ENCODE measurements at places on chromosomes 5 and 9.
A peak's percentile ranks its signal among the peaks of the same experiment; 100 is the strongest.

DNA sequence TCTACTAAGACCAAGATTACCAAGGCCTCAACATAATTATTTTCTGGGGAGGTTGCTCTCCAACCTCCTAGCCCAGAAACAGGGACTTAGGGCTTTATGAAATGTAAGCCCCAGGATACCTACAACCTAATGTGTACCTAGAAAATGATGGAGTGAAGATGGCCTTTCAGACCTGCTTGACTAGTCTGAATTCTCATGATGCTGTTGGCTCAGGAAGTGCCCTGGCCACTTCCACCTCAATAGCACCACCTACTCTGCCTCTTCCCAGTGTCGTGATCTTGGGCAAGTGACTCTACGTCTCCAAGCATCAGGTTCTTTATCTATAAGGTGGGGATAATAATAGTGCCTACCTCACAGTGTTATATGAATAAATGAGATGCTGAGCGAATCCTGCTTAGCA lies 57.9 kb upstream of the GARNL3 start:
- no peak for DNase-seq

DNA sequence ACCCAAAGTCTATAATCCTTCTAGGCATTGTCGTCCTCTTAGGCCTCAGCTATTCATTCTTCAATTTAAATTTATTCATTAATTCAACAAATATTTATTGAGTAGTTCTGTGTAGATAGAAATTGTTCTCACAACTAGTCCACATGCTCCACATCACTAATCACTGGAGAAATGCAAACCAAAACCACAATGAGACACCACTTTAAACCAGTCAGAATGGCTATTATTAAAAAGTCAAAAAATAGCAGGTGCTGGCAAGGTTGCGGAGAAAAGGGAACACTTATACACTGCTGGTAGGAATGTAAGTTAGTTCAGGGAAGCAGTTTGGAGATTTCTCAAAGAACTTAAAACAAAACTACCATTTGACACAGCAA lies 51.1 kb upstream of the TNFSF15 start:
- DNase-seq = no peak

- peak; percentile 69 for DNase-seq
Measured at GRCh38 chr9:36151316-36152210, 15.0 kb downstream of the GLIPR2 start.

DNA sequence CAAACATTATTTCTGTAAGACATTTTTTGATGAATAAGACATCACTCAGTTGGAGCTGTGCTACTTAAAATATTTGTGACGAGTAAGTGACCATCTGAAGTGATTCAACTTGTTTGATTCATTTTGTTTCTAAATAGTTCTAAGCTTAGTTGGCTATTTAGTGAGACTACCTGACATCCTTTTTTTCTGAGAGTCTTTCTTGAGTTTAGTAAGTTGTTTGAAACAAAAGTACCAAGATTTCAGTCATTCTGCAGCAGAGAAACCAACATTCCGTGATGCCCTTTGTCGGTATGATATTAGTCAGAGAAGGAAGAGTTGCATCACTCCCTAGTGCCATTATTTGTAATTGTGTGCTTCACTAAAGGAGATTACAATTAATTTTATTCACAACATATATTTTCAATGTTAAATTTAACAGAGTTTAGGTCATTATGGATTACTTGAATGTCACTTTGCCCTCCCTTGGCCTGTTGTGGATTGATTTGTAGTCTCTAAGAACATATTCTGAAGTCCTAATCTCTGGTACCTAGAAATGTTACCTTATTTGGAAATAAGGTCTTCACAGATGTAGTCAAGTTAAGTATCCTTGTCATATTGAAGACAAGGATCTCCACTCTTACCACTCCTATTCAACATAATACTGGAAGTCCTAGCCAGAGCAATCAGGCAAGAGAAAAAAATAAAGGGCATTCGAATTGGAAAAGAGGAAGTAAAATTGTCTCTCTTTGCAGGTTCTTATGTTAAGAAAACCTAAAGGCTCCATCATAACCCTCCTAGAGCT lies 212.2 kb downstream of the PCSK1 start:
- no peak for DNase-seq

DNA sequence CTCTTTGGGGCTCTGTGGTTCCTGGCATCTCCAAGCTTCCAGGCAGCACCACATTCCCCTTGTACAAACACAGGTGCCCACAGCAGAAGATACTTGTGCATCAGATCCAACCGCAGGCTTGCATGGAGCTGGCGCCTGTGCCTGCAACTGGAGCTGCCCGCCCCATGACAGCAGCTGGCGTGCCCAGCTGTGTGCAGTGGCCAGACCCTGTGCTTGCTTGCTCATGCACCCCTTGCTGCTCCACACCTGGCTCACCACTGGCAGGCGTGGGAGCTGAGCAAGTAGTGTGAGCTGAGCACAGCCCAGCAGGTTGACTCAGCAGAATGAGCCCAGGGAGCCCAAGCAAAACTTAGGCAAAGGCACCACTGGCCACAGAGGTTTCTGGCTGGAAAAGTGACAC lies 84.4 kb upstream of the STARD4 start:
- no peak for DNase-seq

GRCh38 chr9:72203205-72203803 lies 54.1 kb downstream of the GDA start:
- DNase-seq = no peak

DNA sequence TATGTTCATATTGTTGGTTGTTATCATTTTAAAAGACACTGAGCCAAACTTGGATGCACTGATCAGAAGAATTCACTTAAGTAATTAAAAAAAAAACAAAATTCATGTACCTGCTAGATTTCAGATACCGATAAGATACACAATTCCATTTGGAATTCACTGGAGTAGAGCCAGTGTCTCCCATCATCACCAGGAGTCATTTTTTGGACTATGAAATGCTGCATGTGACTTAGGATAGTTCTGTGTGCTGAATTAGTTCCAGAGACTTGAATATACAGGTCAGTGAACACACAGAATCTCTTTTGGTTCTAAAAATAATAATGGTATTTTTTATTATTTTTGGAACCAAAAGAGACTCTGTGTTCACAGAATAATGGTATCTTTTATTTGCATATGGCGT lies 482.6 kb upstream of the PIK3R1 start:
- no peak for DNase-seq

- no peak for DNase-seq
Measured at GRCh38 chr9:127336086-127336485, 60.9 kb upstream of the SLC2A8 start.

- no peak for DNase-seq
Measured at GRCh38 chr5:159732220-159732619, 184.1 kb upstream of the ADRA1B start.

- DNase-seq = no peak
Measured at GRCh38 chr9:26216702-26217101, 538.5 kb upstream of the TUSC1 start.

DNA sequence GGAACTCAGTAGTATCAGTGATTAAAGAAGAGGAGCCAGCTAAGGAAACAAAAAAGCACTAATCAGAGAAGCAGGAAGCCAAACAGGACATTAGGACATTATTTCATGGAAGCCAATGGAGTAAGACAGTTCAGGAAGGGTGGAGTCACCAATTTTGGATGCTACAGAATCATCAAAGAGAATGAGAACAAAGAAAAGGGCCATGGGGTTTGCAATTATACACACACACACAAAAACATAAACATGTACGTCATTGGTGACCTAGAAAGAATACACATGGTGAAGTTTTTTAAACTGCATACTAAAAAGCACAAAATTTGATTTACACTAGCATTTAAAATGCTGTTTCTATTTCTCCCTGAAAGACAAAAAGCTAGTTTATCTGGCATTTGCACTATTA lies 96.8 kb upstream of the MRPS30 start:
- no peak for DNase-seq

- no peak for DNase-seq
Measured at GRCh38 chr5:82222597-82223574, 55.3 kb downstream of the RPS23 start.

GRCh38 chr5:133147815-133148567 lies 96.2 kb downstream of the HSPA4 start:
- no peak for DNase-seq

- DNase-seq = no peak
Measured at GRCh38 chr9:137077010-137077747, at the start of gene UAP1L1. Gene UAP1L1 (plus strand): TSS chr9:137077517. CDS start chr9:137077533, 16 bp downstream.

- no peak for DNase-seq
Measured at GRCh38 chr9:79352322-79352721, 219.4 kb upstream of the TLE4 start.

- no peak for DNase-seq
Measured at GRCh38 chr5:23718564-23718963, 211.2 kb downstream of the PRDM9 start.

DNA sequence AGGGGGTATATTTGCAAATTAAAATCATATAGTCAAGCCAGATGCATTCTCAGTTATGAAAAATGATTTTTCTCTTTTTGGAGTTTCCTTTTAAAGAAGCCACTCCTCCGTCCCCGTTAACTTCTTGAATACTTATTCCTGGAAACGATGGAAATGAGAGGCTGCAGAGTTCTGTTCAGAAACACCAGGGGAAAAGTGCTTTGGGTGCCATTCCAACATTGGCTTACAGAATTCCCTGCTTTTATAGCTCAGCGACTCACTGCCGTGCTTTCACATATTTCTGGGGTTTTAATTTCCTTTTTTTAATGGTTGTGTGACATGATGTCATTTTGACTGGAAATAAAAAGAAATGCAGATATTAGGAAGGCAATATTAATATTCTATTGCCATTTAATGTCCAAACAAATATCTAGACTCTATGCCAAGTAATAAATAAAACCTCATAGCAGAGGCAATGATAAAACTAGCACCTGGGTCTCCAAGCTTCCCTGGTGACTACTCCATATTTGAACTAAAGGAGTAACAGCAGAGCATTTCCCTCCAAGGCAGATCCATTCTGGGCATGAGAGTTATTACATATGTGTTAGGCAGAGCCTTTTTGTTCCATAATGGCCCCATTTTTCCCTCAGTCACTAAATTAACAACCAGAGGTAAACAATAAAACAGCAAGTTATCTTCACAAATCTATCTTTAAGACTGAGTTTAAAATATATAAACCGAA lies 363.4 kb downstream of the EBF1 start:
- DNase-seq = no peak

DNA sequence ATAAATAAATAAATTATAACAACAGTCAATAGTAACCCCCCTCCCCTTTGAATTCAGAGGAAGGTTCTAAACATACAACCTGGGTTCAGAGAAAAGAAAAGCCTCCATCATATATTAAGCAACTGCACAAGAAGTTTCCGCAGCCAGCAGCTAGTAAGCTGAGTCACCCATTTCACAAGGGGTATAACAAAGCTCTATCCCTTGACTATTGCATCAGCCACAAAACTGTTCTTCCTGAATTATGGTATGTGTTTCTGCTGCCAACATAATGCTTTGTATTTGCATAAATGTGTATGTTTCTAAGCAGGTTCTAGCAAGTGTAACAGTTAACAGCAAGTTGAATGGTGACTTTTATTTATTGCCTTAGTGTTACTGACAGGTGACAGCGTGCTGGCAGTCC lies 6.8 kb upstream of the CEP120 start:
- no peak for DNase-seq

- no peak for DNase-seq
Measured at GRCh38 chr5:76689321-76690036, 26.4 kb upstream of the F2R start.

GRCh38 chr5:67381236-67381880 lies 184.8 kb upstream of the CD180 start:
- DNase-seq = no peak

DNA sequence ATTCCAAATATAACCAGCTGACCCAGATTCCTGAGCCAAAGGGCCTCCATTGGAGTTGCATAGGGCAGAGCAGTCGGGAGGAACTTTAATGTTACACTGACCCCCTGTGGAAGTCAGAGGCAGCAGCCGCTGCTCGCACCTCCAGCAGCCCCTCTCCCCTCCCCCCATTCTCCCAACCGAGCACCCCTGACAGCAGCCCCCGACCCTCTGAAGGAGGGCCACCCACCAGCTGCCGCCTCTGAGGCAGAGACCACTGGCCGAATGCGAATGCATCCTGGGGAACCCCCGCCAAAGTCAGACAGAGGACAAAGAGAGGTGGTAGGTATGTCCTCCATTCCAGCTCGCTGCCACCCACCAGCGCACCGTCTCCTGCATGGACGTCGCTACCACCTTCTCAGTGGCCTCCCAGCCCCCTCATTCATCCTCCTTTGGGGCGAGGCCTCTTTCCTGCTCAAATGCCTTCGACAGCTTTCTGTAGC lies 231.0 kb downstream of the CDK5RAP2 start:
- DNase-seq = no peak

GRCh38 chr5:151083081-151083676 lies 2.3 kb upstream of the TNIP1 start:
- DNase-seq = peak; percentile 59

DNA sequence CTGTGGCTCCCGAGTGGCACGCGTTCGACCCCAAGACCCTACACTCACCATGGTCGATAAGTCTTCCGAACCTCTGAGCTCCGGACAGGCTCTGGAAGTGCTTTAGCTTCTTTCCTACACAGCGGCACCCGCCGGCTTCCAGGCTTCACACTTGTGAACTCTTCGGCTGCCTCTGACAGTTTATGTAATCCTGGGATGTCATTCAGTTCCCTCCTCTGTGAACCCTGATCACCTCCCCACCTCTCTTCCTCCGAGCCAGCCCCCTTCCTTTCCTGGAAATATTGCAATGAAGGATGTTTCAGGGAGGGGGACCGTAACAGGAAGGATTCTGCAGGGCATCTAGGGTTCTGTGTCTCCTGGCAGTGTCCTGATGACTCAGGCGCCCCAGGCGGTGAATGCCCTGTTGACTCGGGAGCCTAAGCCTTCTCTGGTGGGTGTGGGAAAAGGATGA lies at the start of gene CD14:
TSS of gene CD14 (minus strand) at position 155 of the 451 bp plus-strand sequence. CDS start at position 51, 104 bp downstream.
- DNase-seq = no peak

- no peak for DNase-seq
Measured at GRCh38 chr5:80805038-80805437, 150.3 kb upstream of the DHFR start.

- DNase-seq = no peak
Measured at GRCh38 chr5:59496524-59497134, 396.9 kb downstream of the PDE4D start.

- DNase-seq = no peak
Measured at GRCh38 chr5:1952444-1953099, 69.8 kb upstream of the IRX4 start.

- no peak for DNase-seq
Measured at GRCh38 chr5:68148096-68148495, 67.5 kb upstream of the PIK3R1 start.

GRCh38 chr9:99037769-99038483 lies 67.0 kb upstream of the TGFBR1 start:
- DNase-seq = no peak

DNA sequence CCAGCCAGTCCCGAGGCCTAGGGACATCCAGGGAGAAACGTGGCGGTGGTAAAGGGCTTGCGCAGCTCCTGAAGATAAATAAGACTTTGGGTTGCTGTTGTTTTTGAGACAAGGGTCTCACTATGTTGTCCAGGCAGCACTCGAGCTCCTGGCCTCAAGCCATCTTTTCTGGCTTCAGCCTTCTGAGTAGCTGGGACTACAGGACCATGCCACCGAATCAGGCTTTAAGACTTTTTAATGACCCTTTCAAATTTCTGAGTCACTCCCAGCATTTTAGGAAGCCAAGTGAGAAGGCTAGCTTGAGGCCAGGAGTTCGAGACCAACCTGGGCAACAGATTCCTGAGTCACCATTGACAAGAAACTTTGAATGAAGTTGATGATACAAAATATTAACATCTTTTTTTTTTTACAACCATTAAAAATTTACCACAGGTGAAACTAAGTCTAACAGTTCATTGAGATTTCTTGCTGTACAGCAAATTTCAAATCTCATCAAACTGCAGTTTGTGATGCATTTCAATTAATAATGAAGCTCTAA lies 817 bp upstream of the GNE start:
- no peak for DNase-seq

- peak; percentile 64 for DNase-seq
Measured at GRCh38 chr9:137241490-137242268, 592 bp downstream of the TUBB4B start.

Data from activated T-helper 1 cell treated with anti-CD3 and anti-CD28 coated beads, Interleukin-2, amount 50 U/mL, for 16 hours (primary cell).